ENCODE measurements at places on chromosomes 13 and 19.

DNA sequence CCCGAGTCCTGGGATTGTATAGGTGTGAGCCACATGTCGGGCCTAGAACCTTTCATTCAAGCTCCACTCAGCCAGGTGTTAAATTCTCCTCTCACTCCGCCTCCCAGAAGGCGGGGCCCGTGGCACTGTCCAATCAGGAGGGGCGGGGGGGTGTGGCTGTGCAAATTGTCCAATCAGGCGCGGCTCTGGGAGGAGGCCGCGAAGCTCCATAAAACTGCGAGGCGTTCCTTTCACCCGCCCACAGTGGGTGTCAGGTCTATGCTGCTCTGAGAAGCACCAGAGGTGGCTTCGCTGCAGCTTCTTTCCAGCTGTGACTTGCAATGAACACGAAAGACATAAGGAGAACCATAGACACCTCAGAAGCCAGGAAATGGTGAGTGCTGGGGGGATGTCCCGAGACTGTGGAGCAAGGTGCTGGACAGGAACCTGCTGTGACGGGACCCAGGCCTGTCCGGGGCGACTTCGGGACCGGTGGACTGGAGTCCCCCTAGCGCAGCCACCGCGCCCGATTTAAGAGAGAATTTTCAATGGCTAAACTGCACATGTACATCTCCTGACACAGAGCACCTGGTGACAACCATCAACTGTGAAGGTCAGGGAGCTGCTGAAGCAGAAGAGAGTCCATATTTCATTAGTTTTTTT, 3.0 kb upstream of the ZNF136 start:
- no peak for DNase-seq
- no peaks in the 10 kb centered on the region for H3K27me3 ChIP-seq
- H3K4me3 ChIP-seq: no peak overlapping the region
- no peak overlapping the region for H3K27ac ChIP-seq
- peaks cover 54% of the 10 kb centered on the region for H3K4me1 ChIP-seq
- H3K36me3 ChIP-seq: peaks cover under 1% of the 10 kb centered on the region

DNA sequence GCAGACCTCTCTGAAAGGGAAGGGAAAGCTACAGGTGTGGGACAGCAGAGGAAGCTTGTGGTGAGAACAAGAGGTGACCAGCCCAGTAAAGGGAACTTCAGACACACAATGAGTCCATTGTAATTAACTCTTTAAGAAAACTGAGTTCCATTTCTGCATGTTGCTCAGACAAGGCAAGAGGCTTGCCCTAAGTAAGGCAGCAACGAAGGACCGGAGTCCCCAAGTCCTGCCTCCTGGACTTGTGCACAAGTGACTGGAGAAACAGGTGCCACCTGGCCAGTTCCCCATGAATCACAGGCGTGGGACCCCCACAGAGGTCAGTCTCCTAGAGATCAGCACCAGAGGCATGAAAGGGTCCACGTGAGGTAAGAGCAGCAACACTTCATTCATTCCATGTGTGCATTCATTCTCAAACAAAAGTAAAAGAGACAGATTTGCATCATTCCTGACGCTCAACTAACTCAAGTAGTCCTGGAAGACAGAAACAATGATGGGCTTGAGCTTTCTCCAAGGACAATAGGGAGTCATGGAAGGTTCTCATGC, 14.7 kb upstream of the SIGLEC6 start:
- H3K4me1 ChIP-seq: peaks cover 55% of the 10 kb centered on the region
- H3K36me3 ChIP-seq: no peaks in the 10 kb centered on the region
- peaks cover 33% of the 10 kb centered on the region for H3K27me3 ChIP-seq

- H3K27me3 ChIP-seq: no peaks in the 10 kb centered on the region
- peaks cover 14% of the 10 kb centered on the region for H3K4me1 ChIP-seq
- DNase-seq: no peak
- no peak overlapping the region for H3K4me3 ChIP-seq
Observed at GRCh38 chr19:5081443-5082161, 112.7 kb downstream of the KDM4B start.

GRCh38 chr19:29966588-29967249, 24.7 kb downstream of the URI1 start:
- H3K27me3 ChIP-seq: no peaks in the 10 kb centered on the region
- H3K4me3 ChIP-seq: no peak overlapping the region
- H3K4me1 ChIP-seq: peaks cover 89% of the 10 kb centered on the region
- no peaks in the 10 kb centered on the region for H3K36me3 ChIP-seq

All from spleen (tissue), 13 donors.